PC-3 (cell line): ENCODE measurements at places on chromosomes 1 and 21. TPM values are rescaled to one million over a fixed set of nuclear protein-coding genes. Genes with fewer than 3 reads are reported as not detected.

The DYNLT4 gene
- total RNA-seq: 2.0 and 3.4 TPM in 2 replicates

The HES2 gene
- 41.0 and 42.9 TPM in 2 replicates for total RNA-seq

The KRTAP19-1 gene
- not detected in 2 replicates for total RNA-seq

The PTAFR gene
- total RNA-seq: 3.9 and 4.5 TPM in 2 replicates

The ATXN7L2 gene
- total RNA-seq: 9.2 and 9.4 TPM in 2 replicates

The CNR2 gene
- not detected in 2 replicates for total RNA-seq

The MXRA8 gene
- total RNA-seq: 25.3 and 29.0 TPM in 2 replicates

The ERG gene
- total RNA-seq: not detected in 2 replicates

The MYOC gene
- not detected in 2 replicates for total RNA-seq

The FCRL5 gene
- not detected in 2 replicates for total RNA-seq

The B4GALT2 gene
- 103 and 136 TPM in 2 replicates for total RNA-seq

The MROH7 gene
- not detected in 2 replicates for total RNA-seq

The KPRP gene
- total RNA-seq: not detected in 2 replicates

The OR2T27 gene
- not detected in 2 replicates for total RNA-seq

The RNF2 gene
- 9.8 and 13.6 TPM in 2 replicates for total RNA-seq

The RAB7B gene
- not detected in 2 replicates for total RNA-seq

The PLA2G4A gene
- 1.3 and 2.3 TPM in 2 replicates for total RNA-seq

The CALML6 gene
- 1.7 and 3.0 TPM in 2 replicates for total RNA-seq

The ADAMTS1 gene
- 12.9 and 25.1 TPM in 2 replicates for total RNA-seq

The HTR6 gene
- total RNA-seq: not detected in 2 replicates

The GUK1 gene
- 996 and 1,117 TPM in 2 replicates for total RNA-seq
